ENCODE measurements at places on chromosomes 12 and 14.

DNA sequence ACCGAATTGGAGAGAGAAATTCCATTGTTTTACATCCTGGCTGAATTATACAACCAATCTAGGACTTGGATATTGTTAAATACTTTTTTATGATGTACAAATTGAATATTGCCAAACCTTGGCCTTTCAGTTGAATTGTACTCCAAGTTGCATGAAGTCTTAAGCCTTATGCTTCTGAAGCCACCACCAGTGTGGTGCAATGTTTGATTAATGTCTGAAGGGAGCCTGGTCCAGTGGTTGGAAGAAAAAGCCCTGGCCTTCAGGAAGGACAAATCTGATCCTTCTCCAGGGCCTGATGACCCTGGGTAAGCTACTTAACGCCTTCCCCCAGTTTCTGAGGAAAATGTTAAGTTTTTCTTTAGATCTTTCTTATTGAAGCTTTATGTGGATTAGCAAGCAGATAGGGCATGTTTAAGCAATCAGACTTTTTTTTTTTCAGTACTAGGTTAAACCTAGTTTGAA is 72.0 kb downstream of the PAPOLA start:
- DNase-seq, result no peak

- no peak for DNase-seq
These were observed 822 bp upstream of the SOX5 start for GRCh38 chr12:23950210-23950774.

DNA sequence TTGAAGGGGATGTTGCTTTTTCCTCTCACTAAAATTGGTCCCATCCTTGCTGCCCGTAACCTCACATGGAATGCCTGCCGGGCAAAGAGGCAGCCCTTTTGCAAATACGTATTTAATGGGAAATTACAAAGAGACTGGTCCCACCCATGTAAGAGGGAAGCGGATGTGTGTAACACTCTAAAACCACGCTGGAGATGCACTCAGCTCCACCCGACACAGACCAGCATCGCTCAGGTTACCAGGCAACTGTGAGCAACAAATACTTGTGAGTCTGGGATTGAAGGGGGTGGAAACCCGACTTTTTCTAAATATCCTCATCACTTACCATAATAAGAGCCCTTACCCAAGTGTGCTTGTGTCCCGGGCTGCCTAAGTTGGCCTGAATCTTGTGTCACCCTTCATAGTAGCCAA is 47.7 kb downstream of the ELK3 start:
- peak; percentile 91 for DNase-seq

DNA sequence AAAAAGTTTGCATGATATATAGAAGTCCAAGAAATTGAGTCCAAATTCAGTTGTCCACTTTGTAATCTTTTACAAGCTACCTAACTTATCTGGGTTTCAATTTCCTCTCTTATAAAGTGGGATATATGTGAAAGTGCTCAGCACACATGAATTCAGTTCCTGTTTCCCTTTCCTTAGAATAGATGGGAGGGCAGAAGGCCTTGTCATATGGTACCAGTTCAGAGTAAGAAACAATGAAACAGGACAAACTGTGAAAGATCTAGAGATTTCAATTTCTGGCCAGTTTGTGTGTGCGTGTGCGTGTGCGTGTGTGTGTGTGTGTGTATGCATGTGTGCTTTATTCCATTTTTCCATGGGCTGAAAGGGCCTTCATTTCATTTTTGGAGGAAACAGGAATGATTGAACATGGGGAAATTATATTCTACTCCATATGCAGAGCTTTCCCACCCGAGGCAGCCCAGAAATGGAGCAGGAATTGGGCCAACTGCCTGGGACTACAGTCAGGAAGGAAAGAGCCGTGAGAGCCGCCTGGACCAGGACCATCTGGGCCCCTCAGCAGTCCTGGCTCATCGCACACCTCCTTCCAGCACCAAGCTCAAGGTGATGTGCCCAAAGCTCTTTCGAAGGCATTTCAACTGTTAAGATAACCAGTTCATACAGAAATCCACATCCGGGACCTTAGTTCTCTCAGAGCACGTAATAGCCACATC is 183.2 kb downstream of the EPS8 start:
- DNase-seq, result no peak

DNA sequence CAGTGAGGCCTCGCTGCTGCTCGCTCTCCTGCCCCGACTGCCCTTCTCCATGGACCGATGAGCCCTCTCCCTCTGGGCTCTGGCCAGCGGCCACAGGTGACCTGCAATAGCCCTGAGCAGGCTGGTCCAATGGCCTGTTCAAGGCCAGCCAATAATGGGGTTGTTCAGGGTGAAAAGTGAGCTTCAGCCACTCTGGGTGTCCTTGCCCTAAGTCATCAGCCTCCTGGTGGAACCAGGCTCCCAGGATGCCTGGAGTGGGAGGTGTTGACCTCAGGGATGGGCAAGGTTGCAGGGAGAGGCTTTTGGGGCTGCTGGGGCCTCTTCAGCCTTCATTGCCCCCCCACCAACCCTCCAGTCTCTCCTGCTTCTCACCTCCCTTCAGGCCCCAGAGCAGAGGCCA is 79.7 kb downstream of the RFLNA start:
- no peak for DNase-seq

GRCh38 chr12:131577766-131578165 is 133.1 kb upstream of the SFSWAP start:
- no peak for DNase-seq

GRCh38 chr14:60495946-60496345 is 10.1 kb upstream of the C14orf39 start:
- DNase-seq, result no peak

GRCh38 chr14:32319368-32320049 is 9.6 kb upstream of the AKAP6 start:
- no peak for DNase-seq

DNA sequence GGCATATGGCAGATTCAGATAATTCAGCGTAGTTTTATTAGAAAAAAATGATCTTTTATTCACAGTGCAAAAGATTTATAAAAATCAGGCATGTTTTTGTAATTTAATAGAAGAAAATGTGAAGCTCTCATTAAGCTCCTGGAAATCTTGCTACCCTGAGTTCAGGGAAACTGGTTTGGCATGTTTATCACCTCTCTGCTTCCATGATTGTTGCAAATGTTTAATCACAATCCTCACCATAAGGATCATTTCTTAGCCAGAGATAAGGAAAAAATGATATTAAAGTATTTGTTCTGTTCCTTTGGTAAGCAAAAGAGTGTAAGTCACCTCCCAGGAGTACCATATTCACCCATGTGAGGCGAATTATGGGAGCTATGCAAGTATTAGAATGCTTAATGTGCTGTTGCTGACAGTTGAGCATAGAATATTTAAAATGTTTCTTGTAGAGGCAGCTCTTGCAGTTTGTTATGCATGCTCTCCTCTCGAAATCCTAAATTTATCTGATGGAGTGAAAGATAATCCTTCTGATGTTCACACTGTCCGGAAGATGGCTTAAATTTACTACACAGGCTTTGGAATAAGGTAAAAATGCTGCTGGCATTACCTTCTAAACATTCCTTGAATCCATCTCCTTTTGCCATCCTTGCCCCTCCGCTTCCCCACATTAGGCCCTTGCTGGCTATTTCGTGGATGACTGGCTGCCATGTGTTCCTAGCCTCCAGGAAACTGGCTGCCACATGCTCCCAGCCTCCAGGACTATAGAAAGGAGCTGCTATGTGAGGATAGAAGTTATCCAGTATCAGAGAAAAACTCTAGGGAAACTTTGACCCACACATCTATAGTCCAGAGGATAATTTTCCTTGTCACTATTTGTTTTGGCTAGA is 115.8 kb upstream of the CCDC198 start:
- no peak for DNase-seq
